Fibroblast of gingiva (primary cell): ENCODE measurements at places on chromosomes 3 and 15.

DNA sequence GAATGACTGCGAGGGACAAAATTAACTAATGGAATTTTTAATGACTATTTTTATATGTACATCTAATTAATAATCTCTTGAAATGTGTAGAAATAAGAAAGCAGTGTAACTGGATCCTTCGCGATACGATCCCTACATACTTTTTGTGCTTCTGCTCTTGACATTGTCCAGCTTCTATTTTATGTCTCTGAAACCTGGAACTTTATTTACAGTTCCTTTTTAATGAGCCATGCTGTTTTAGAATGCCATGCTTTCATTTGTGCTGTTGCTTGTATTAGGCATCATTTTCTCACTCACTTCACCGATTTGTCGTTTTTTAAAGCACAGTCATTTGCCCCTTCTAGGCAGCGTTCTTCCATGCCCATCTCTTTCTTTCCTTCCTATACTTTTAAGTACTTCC lies 301.3 kb downstream of the EDEM1 start:
- DNase-seq: no peak

DNA sequence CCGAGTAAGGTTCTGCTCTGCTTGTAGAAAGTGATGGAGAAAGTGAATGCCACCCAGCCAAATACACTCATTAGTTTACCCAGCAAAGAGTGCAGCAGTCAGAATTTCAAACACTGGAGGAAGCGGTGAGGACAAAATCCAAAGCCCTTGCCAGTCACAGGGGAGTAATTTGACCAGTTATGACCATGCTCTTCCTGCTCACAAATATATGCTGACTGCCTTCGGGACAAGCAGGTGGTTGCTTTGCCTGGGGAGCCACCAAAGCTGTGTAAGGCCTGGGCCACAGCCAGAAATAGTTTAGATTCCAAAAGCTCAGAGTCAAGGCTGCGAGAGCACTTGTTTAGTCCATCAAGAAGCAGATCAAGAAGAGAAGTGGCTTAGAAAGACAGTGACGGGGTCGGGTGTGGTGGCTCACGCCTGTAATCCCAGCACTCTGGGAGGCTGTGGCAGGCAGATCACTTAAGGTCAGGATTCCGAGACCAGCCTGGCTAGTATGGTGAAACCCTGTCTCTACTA lies 51.0 kb upstream of the ATP13A3 start:
- peak; percentile 35 for DNase-seq

DNA sequence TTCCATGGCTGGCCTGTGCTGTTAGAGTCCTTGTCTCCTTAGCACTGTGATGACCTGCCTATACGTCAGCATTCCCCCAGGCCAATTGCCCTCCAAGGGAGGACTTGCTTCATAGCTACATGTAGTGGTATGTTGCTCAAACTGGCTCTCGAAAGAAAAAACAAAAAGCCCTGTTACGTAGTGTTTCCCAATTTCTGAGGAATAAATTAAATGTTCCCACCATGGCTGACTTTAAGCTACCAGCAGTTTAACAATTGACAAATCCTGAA lies 54.6 kb downstream of the WNT7A start:
- DNase-seq: no peak

DNA sequence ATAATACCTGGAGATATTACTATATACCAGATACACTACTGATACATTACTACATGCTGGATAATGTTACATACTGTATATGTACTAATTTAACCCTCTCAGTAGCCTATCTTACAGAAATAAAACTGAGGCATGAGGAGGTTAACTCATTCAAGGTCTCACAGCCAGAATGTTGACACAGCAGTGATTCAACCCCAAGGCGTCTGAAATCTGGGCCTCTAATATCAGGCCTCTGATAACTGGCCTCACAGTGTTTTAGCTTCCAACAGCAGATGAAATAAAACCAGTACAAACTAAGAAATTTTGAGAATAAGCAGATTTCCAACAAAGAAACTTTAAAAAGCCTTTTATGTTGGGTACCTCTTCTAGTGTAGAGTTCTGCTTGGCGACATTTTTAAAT lies 23.4 kb downstream of the DZIP1L start:
- DNase-seq: no peak

GRCh38 chr3:170508839-170509238 lies 77.0 kb downstream of the SLC7A14 start:
- DNase-seq: no peak

- DNase-seq: no peak
Measured at GRCh38 chr3:134105876-134106556, 76.3 kb upstream of the SLCO2A1 start.

GRCh38 chr3:104763007-104763406 lies 603.7 kb upstream of the ALCAM start:
- DNase-seq: no peak

- DNase-seq: no peak
Measured at GRCh38 chr15:101620671-101621070, 31.5 kb downstream of the TM2D3 start.

DNA sequence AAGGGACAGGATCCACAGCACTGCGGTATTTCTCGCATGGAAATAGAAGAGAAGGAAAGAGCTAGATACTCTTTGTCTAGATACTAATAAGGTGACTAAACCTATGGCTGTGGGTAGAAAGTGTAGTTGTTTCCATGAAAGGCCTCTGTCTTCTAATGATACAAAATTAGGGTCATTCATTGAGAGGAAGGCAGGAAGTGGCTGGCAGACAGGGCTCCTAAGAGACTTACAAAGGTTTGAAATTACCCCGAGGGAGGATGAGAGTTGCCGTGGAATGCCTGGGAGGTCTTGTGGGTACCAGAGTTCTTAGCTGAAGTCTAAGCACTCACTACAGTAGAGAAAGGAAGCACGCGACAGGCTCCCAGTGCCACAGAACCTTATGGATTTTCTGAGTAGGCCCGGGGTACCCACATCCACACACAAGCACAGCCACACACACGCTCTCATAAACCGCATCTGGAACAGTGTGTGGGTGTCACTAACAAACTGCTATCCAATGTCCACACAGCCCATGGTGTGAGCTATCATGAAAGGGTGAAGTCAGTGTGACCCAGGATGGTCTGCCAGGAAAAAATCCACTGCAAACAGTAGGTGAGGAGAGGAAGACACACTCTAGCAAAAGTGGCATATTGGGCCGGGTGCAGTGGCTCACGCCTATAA lies 221.4 kb downstream of the FAM43A start:
- no peak for DNase-seq

GRCh38 chr15:73052653-73053397 lies 562 bp downstream of the NEO1 start:
- DNase-seq: no peak

DNA sequence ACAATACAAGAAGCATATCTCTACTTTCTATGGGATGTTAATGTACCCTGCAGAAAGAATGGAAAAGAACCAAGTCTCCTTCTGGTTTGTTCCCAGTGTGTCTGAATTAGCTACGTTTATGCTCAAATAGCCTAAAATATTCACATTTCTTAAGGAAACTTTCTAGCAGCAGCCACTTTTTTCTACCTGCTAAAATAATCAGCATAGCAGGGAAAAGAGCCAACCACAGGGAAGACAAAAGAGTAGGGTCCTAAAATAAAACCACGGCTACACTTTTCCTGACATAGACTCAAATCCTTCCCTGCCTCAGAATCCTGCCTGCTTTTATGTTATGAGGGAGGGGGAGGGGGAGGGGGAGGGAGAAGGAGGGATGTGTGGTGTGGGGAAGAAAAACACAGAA lies 136.7 kb downstream of the GBE1 start:
- no peak for DNase-seq

- DNase-seq: no peak
Measured at GRCh38 chr15:76345880-76346668, 9.5 kb downstream of the ISL2 start.

DNA sequence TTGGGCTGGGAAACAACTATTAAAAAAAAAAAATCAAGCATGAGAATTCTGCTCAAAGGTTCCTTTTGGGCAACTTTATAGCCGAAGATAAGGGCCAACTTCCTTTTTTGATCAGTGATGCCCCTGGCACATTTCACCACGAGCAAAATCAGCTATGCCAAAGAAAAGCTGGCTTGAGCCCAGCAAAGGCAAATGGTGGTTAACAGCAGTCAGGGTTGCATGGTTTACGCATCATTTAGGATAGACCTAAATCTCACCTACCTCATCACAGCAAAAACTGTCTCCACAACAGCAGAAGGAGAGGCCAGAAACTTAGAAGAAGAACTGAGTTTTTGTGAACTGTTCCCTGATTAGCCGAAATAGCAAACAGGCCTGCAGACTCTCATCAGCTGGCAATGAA lies 220.1 kb upstream of the CDIN1 start:
- no peak for DNase-seq

DNA sequence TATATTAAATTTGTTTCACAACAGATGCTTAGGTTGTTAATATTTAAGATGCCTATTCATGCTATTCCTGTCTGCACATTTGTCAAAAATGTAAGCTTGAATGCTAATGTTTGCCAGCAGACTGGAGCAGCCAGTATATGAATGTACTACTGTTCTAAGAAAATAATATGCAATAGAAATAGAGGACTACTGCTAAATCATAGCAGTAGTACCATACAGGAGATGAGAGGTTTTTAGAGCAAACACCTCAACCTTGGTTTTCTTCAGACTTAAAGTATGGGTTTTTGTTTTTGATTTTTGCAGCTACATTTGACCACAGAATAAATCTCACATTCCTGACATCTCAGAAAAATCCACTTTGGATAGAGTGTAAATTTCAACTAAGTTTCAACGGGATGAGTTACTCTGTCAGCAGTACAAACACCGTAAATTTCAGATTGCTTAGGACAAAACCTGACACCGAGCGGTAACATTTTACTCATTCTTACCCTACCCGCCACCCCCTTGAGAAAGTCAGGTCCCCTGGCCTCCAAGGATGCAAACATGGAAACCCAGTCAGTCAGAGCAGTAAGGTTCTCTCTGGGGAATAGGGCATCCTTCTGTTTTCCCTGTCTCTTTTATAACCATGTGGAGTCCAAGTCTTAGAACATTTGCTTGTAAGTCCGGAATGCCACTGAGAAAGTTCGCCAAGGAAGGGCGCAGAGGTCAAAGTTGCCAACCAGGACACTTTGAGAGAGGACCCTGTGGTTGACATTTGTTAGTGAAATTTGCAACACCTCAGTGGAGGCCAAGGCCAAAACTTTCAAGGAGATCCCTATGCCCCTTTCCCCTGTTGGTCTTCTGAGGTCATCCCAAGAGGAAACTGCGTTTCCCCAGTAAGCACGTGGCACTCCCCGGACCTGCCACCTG lies 17.9 kb upstream of the SATB1 start:
- DNase-seq: no peak

- no peak for DNase-seq
Measured at GRCh38 chr15:98858610-98859023, 149.0 kb downstream of the PGPEP1L start.

DNA sequence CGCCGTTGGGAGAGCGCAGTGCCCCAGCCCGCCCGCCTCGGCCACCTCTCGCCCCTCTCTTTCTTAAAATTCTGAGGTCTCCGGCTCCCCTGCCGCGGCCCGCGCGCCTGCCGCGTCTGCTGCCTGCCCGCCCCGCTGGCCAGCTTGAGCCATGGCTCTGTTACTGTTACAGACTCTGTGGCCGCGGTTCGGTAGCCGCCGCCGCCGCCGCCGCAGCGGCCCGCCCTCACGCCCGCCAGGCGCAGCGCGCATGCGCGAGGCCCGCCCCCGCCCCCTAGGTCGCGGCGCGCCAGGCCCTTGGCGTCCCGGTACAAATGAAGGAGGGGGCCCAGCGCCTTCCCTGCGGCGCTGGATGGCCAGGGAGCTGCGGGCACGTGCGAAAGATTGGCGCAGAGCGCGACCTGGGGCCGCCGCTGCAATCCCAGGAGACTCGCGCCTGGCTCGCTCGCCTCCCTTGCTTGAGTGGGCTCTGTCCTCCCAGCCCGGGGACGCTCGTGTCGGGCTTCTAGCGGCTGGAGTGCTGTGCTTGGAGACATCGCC lies at the start of gene ONECUT1:
Gene ONECUT1 (minus strand): TSS at position 168 of the 540 bp plus-strand sequence. CDS start 452 bp downstream, outside the sequence.
- no peak for DNase-seq

DNA sequence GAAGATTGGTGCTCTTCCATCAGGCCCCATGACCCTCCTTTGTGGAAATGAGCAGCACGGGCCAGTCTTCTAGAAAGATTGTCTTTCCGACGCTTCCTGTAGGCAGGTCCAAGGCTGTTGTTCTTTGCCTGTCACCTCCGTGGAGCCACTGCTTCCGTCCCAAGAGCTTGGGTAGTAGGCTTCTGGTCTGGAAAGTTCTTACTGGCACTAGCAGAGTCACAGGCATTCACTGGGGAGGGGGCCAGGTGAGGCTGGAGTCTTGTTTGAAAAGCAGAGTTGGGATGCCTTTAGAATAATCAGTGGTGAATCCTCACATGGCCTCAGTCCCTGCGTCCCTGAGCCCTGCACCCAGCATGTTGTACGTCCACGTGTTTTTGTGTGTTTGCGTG lies 76.2 kb upstream of the ADPGK start:
- no peak for DNase-seq
